HepG2 (cell line): ENCODE measurements at places on chromosomes 16 and 17. TPM values are rescaled to one million over a fixed set of nuclear protein-coding genes. Genes with fewer than 3 reads are reported as not detected.
A peak's percentile ranks its signal among the peaks of the same experiment; 100 is the strongest.

DNA sequence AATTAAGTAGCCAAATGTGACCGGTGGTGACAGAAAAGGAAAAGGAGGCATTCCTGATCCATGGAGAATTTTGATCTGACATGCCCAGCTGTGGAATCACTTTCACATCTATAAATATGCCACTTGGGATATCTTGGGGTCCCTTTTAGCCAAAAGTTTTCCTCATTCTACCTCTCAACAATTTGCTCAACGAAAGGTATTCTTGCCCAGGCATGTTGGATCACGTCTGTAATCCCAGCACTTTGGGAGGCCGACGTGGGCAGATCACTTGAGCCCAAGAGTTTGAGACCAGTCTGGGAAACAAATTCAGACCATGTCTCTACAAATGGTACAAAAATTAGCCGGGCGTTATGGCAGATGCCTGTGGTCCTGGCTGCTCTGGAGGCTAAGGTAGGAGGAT, 24.3 kb downstream of the LITAF start:
- peaks cover 3% of the 10 kb centered on the region; the same call in 1 of the 2 replicates for H3K36me3 ChIP-seq
- peak overlapping the region; percentile 9 for H3K27ac ChIP-seq
- no peaks in the 10 kb centered on the region for H3K27me3 ChIP-seq
- no peak for DNase-seq
- H3K4me3 ChIP-seq, result no peak overlapping the region
- peaks cover 68% of the 10 kb centered on the region for H3K4me1 ChIP-seq

The TNK1 gene
- total RNA-seq, result 1.7 and 2.0 TPM in 2 replicates

- no peaks in the 10 kb centered on the region for H3K27me3 ChIP-seq
- H3K4me3 ChIP-seq, result no peak overlapping the region
- peaks cover 50% of the 10 kb centered on the region for H3K4me1 ChIP-seq
- no peak for DNase-seq
- H3K36me3 ChIP-seq, result no peaks in the 10 kb centered on the region
These were observed 6.8 kb downstream of the PCTP start for GRCh38 chr17:55757659-55758058.

The ZNF764 gene
- 7.3 and 9.1 TPM in 2 replicates for total RNA-seq

DNA sequence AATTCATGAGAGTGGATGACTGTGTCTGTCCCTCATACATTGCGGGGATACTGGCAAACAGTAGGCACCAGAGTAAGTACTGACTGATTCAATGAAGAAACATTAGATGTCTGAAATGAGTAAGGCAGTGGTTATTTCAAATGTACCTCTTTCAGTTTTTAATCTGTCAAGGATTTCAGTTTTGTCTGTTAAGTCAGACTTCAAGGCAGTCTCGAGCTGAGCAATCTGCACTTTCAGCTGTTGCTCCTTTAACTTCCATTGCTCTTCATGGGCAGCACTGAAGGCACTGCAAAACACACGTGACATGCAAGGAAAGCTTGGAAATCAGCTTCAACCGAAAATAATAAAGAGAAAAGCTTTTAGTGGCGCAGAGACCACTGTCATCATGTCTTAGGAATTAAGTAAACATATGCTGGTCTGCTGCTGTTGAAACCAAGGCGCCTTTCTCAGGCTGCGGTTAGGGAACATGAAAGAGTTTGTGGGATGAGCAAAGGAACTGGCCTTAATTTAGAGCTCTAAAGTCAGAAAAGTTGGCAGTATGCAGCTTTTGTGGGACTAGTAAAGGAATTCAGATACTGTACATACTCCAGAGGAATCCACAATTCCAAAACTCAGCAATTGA, 38.8 kb downstream of the RPGRIP1L start:
- H3K27ac ChIP-seq, result no peak overlapping the region
- DNase-seq, result no peak
- no peak overlapping the region for H3K4me3 ChIP-seq
- H3K4me1 ChIP-seq, result peaks cover 8% of the 10 kb centered on the region
- no peaks in the 10 kb centered on the region for H3K27me3 ChIP-seq

The TERB1 gene
- total RNA-seq, result not detected in 2 replicates

DNA sequence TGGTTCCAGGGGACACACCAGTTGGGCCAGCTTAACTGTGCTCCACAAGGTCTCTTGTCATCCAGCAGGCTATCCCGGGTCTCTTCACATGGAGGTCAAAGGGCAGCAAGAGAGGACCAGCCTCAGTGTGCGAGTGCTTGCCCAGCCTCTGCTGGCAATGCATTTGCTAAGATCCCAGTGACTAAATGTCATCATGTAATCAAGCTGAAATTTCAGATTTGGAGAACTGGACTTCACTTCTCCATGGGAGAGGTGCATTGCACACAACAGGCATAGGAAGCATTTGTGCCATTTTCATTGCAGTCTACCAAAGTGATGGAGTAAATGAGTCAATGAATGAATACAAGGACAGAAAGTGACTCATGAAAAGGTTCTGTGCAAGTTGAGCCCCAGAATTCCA, 51.2 kb upstream of the KDM8 start:
- no peaks in the 10 kb centered on the region for H3K27me3 ChIP-seq
- no peak overlapping the region for H3K4me3 ChIP-seq
- no peaks in the 10 kb centered on the region for H3K36me3 ChIP-seq
- H3K4me1 ChIP-seq, result peaks cover 11% of the 10 kb centered on the region

- peaks cover 11% of the 10 kb centered on the region; the same call in 1 of the 3 replicates for H3K27me3 ChIP-seq
- no peak for DNase-seq
- no peak overlapping the region for H3K4me3 ChIP-seq
- no peaks in the 10 kb centered on the region for H3K4me1 ChIP-seq
- no peaks in the 10 kb centered on the region for H3K36me3 ChIP-seq
These were observed 54.4 kb upstream of the GNG13 start for GRCh38 chr16:854808-855410.

The PHOSPHO1 gene
- total RNA-seq, result not detected in 2 replicates

DNA sequence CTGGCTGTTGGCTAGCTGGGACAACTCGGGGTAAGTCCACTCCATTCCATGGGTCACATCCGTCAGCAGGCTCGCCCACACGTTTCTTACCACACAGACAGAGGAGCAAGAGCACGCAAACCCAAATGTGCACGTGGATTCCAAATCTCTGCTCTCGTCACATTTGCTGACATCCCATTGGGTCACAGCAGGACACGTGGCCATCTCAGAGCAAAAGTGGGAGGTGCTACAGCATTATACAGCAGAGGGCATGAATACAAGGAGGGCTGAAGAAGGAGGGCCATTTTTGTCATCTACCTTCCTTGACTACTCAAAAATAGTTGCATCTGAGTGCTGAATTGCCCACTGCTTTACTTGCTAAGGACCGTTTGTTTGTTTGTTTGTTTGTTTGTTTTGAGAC, 84.7 kb downstream of the RBBP6 start:
- no peak overlapping the region for H3K4me3 ChIP-seq
- no peaks in the 10 kb centered on the region for H3K36me3 ChIP-seq
- H3K27ac ChIP-seq, result no peak overlapping the region

GRCh38 chr17:76376318-76377133, 7.9 kb upstream of the SPHK1 start:
- DNase-seq, result peak; percentile 100
- no peaks in the 10 kb centered on the region; the same call in 1 of the 2 replicates for H3K36me3 ChIP-seq
- H3K27me3 ChIP-seq, result no peaks in the 10 kb centered on the region
- H3K4me3 ChIP-seq, result peak overlapping the region; percentile 63
- peaks cover 97% of the 10 kb centered on the region for H3K4me1 ChIP-seq

The C17orf67 gene
- total RNA-seq, result 0.62 and 0.86 TPM in 2 replicates

DNA sequence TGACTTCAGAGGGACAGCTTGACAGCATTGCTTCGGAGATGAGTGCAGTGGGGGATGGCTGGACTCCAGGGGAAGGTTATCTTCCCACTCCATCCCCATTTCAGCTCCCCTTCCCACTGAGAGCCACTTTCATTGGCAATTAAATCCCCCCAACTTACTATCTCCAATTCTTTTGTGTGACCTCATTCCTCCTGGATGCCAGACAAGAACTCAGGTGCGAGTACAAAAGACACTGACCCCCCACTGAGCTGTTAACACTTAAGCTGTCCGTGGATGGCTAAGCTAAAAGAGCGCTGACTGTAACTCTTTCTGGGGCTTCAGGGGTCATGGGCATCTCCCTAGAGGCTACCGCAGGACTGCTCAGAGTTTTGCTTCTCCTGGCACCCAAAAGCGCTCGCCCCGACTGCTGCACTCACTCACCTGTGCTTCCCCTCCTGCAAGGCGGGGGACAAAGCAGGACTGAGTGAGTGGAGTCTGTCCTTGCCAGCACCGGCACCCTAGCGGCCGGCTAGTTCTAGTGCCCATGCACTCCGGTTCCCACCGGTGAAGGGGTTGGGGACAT, 44.8 kb upstream of the FBXO47 start:
- peak; percentile 20 for DNase-seq
- no peak overlapping the region; the same call in 1 of the 2 replicates for H3K4me3 ChIP-seq
- H3K27me3 ChIP-seq, result no peaks in the 10 kb centered on the region
- H3K36me3 ChIP-seq, result no peaks in the 10 kb centered on the region

DNA sequence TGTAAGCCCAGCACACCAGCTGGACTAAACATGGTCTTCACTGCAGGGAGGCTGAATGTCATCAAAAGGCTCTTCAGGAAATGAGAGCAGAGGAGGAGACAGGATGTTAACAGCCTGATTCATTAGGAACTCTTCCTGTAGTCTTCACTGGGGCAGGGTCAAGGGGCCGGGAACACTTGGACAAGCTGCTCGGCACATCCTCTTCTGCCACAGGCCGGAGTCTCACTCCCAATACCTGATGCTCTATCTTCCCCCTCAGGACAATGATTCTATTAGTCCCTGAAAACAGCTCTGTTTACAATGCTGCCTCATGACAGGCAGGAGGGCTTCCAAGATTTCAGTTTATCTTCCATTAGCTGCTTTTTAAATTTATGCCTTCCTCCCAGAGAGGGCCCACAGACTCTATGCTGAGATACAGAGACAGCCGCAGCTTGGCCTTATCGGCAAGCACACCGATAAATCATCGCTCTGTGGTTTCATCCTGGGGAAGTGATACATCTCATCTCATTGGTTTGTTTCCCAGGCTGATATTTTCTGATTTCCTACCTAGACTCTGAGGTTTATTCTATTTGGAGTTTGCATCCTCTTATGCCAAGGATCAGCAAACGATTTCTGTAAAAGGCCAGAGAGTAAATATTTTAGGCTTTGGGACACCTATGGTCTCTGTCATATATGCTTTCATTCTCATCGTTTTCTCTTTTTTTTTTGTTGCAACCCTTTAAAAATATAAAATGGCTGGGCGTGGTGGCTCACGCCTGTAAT, 214.0 kb upstream of the ASIC2 start:
- H3K4me1 ChIP-seq, result no peaks in the 10 kb centered on the region
- H3K36me3 ChIP-seq, result no peaks in the 10 kb centered on the region
- no peak overlapping the region for H3K27ac ChIP-seq
- H3K27me3 ChIP-seq, result no peaks in the 10 kb centered on the region
- DNase-seq, result no peak
- H3K4me3 ChIP-seq, result no peak overlapping the region

The APOBR gene
- 0.11 TPM in 1 of 2 replicates, not detected in the other for total RNA-seq

DNA sequence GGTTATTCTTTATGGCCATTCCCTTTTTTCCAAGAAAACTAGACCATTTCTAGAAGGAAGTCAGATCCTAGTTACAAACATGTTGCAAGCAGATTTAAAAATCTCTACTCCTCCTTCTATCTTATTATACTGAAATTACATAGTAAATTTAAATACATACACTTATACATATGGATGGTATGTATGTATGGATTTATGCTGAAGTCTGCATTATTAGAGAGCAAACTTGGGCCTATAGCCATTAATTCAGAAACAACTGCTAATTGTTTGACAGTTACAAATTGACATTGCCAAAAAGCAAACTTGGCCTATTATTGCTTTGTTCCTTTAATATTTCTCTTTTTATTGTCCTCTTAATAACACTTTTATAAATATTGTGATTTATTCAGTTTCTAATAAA, 67.1 kb downstream of the NFAT5 start:
- DNase-seq, result no peak
- H3K4me1 ChIP-seq, result no peaks in the 10 kb centered on the region
- H3K27ac ChIP-seq, result no peak overlapping the region

- no peaks in the 10 kb centered on the region for H3K36me3 ChIP-seq
- H3K4me3 ChIP-seq, result no peak overlapping the region
- DNase-seq, result no peak
- H3K27ac ChIP-seq, result no peak overlapping the region
- peaks cover 10% of the 10 kb centered on the region for H3K4me1 ChIP-seq
- H3K27me3 ChIP-seq, result peaks cover 15% of the 10 kb centered on the region; the same call in 1 of the 3 replicates
These were observed 7.5 kb upstream of the PIRT start for GRCh38 chr17:10845388-10845751.

- H3K36me3 ChIP-seq, result peaks cover 56% of the 10 kb centered on the region
- DNase-seq, result no peak
- no peak overlapping the region for H3K27ac ChIP-seq
- no peak overlapping the region for H3K4me3 ChIP-seq
These were observed 15.9 kb downstream of the ZC3H18 start for GRCh38 chr16:88585927-88586581.

GRCh38 chr16:73051961-73052360, 4.0 kb upstream of the ZFHX3 start:
- no peak overlapping the region for H3K4me3 ChIP-seq
- no peaks in the 10 kb centered on the region; the same call in 1 of the 3 replicates for H3K27me3 ChIP-seq
- H3K36me3 ChIP-seq, result no peaks in the 10 kb centered on the region
- peaks cover 75% of the 10 kb centered on the region for H3K4me1 ChIP-seq
- DNase-seq, result no peak
- H3K27ac ChIP-seq, result no peak overlapping the region

- no peaks in the 10 kb centered on the region for H3K36me3 ChIP-seq
- no peak overlapping the region for H3K27ac ChIP-seq
- no peak overlapping the region for H3K4me3 ChIP-seq
- H3K4me1 ChIP-seq, result peaks cover 7% of the 10 kb centered on the region
- DNase-seq, result no peak
- H3K27me3 ChIP-seq, result peaks cover 51% of the 10 kb centered on the region
These were observed 4.5 kb downstream of the MAF start for GRCh38 chr16:79595931-79596450.

GRCh38 chr16:35363510-35363909, 1904.1 kb downstream of the TP53TG3F start:
- DNase-seq, result no peak
- no peak overlapping the region for H3K4me3 ChIP-seq
- no peaks in the 10 kb centered on the region for H3K27me3 ChIP-seq
- no peak overlapping the region for H3K27ac ChIP-seq
- no peaks in the 10 kb centered on the region for H3K4me1 ChIP-seq
- H3K36me3 ChIP-seq, result no peaks in the 10 kb centered on the region

DNA sequence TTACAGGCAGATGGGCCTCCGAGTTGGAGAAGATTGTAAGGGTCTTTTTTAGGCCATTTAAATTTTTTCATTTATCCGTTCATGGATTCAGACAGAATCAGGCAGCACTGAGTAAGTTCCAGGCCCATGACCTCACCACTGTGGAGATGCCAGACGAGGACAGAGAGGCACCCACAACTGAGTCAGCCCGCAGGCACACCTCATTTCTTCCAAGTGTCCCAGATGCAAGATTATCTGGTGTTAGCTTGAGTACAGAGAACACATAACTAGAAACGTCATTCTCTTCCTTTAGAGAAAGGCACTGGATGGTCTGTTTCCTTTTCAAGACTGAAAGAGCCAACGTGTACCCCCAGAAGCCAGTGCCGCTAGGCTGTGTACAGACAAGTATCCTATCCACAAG, 16.9 kb downstream of the CLEC16A start:
- no peak for DNase-seq
- H3K4me3 ChIP-seq, result no peak overlapping the region
- no peak overlapping the region for H3K27ac ChIP-seq
- H3K27me3 ChIP-seq, result no peaks in the 10 kb centered on the region
- H3K36me3 ChIP-seq, result peaks cover 31% of the 10 kb centered on the region
